ENCODE measurements at places on chromosomes 1 and 21.

- no peak for DNase-seq
These were observed 440 bp upstream of the LENEP start for GRCh38 chr1:154992721-154993571.

- no peak for DNase-seq
These were observed 681.7 kb upstream of the PTBP2 start for GRCh38 chr1:96039910-96040309.

DNA sequence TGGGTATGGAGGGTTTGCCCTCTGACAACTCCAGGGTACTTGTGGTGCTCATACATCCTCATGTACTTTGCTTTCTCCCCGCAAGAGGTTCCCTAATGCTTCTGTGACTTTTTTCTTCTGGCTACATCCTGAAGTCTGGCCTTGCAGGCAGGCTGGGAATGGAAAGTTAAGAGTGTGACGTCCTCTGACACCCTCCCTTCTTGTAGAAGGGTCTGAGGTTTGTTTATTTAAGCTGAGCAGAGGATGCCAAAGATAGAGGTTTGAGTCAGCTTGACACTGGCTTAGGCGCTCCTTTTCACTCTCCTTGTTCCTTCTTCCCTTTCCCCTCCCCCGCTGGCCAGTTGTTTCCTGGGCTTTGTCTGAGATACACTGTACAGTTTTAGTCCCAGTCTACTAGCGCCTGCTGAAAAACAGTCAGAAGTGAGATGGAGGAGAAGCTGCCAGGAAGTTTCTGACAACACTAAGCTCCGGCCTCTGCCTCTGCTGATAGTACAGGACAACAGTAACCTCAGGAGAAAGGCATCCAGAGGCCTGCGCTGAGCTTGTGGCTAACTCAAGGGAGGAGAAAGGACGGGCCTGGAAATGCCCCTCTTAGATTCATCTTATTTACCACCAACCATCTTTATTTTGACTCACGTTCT lies at the start of gene MACF1:
TSS of gene MACF1 (plus strand) at position 255 of the 641 bp plus-strand sequence. CDS start at position 583, 328 bp downstream.
- DNase-seq: no peak

DNA sequence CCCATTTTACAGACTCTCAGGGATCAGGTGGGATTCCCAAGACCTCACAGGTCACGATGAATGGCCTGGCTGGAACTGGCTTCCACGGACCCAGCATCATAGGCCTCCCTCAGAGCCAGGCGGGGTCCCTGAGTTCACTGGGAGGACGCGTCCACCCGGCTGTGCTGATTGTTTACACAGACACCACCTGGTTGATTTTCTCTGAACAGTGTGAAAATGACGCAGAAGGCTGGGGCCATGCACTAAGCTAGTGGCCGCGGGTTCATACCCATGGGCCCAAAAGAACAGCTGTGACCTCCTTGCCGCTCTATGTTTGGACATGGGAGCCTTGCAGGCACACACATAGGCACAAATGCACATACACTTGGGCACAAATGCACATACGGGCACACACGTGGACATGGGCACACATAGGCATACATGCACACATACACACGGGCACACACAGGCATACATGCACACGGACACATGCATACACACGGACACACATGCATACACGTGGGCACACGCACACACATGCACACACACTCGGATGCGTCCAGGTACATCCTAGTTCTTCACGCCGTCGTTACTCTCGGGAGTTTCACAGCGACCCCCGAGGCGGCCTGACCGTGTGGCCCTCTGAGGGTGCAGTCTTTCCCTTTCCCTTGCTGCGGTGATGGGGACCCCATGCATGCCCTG lies 23.2 kb downstream of the CSTB start:
- DNase-seq: no peak

DNA sequence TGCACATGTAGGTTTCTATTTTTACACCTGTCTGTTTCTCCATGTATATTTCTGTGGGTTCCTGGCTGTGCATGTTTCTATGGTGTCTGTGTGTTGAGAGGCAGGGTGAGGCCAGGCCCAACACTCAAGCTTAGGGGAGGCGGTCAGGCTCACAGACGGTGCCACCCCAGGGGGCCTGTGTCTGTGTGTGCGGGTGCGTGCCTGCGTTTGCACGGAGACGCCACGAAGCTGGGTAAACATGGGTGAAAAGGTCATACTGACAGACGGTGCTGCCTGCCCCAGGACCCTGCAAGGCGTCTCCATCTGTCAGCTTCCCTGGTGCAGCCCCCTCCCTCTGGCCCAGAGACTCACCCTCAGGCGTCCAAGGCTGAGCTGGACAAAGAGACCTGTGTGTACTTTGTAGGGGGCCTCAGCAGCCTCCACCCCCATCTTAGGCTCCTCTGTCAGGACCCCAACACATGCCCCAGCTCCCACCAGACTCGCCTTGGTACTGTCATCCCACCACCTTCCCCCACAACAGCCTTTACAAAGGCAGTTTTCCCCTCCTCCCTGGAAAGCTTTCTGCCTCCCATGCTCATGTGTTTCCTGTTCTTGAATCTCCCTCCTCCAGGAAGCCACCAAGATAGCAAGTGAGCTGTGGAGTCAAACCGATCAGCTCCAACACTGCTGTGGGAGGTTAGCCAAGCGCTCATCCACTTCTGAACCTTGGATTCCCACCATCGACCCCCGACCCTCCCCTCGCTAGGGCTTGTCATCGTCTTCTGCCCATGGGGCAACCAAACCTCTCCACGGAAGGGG lies 34.1 kb downstream of the PTPRF start:
- DNase-seq: no peak

- DNase-seq: no peak
These were observed 3.2 kb downstream of the FCRL2 start for GRCh38 chr1:157773493-157774350.

DNA sequence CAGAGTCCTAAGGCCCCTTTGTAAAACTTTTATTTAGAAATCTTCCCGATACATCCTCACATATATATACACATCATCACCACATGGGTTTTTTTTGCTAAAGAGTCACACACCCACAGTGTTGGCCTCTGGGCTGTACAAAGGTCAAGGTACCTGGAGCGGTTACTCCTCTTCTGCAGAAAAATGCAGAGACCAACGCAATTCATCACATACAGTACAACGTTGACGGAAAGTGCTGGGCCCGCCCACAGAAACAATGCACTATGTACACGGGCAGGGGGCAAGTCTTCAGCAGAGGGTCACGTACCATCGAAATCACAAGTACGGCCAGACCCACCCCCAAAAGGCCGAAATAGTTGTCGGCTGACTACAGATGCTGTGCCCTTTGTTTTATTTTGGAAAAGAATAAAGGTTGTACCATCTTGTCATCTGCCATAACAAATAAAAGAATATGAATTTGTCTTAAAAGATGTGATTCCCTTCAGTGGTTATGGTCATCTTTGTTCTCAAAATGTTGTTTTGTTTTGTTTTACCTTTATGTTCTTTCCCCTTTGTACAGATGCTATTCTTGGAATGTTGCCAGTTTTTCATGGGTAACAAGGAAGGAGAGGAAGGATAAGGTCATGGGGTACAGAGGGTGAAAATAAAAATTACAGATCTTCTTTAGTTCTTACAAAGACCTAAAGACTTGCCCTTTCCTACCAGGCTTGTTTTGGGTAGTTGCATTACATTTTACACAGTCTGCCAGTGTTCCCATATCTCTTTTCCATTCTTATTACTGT lies 15.6 kb downstream of the TAL1 start:
- no peak for DNase-seq

- DNase-seq: no peak
These were observed 70.8 kb upstream of the MPC2 start for GRCh38 chr1:168007691-168008090.

DNA sequence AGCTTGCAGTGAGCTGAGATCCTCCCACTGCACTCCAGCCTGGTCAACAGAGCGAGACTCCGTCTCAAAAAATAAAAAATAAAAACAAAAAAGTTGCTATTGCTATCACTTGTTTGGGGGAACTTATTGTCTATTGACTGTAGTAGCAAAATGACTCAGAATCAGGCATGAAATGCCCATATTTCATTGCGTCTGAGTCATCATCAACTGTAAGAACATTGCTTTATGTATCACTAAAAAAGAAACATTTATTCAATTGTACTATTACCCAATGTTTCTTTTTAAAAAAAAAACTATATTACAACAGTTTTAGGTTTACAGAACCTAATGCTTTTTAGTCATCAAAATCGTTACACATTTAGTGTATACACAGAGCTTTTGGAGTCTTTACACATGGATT lies 91.0 kb upstream of the FMN2 start:
- no peak for DNase-seq

- no peak for DNase-seq
These were observed 112.6 kb downstream of the LRIG2 start for GRCh38 chr1:113185463-113186104.

GRCh38 chr1:97824200-97824599 lies 96.6 kb downstream of the DPYD start:
- no peak for DNase-seq

GRCh38 chr1:56797065-56797685 lies 22.0 kb downstream of the FYB2 start:
- no peak for DNase-seq

- DNase-seq: no peak
These were observed 131.6 kb downstream of the RRAGC start for GRCh38 chr1:38727684-38728584.

DNA sequence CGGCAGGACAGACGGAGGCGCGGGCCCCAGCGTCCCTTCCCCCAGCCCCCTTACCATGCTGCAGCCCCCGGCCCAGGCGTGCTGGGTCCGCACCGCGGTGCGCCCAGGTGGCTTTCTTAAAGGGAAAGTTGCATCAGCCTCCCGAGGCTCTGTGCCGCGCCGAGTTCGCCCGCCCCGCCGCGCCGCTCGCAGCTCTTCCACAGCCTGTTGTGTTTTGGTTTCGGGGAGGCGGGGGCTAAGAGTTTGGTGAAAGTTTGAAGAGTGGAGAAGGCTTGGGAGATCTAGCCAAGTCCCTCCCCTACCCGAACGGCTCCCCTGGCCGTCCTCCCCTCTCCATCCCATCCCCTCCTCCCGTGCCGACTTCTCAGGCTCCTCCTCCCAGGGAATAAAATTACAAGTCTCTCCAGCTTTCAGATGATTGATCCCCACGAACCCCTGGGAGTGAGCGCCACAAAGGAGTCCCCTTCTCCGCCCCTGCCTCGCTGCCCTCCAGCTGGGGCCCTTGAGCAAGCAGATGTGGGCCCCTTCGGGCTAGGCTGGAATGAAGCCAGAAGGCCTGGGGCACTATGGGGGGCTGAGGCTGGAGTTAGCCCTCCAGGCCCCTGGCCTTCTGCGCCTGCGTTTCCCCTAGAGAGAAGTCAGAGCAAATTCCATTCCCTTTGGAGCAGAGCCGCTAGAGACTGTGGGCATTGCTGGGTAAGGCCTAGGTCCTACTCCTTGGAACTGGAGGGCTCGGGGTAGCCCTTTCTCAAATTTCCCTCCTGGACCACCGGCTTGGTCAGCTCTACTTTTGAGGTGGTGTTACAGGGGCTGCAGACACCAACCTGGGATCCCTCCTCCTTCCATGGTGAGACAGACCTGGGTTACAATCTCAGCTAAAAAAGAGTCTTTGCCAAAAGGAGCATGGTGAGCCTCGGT lies at the start of gene SLC6A9:
TSS of gene SLC6A9 (minus strand) at position 211 of the 918 bp plus-strand sequence. CDS start 7,185 bp downstream, outside the sequence.
- DNase-seq: no peak

DNA sequence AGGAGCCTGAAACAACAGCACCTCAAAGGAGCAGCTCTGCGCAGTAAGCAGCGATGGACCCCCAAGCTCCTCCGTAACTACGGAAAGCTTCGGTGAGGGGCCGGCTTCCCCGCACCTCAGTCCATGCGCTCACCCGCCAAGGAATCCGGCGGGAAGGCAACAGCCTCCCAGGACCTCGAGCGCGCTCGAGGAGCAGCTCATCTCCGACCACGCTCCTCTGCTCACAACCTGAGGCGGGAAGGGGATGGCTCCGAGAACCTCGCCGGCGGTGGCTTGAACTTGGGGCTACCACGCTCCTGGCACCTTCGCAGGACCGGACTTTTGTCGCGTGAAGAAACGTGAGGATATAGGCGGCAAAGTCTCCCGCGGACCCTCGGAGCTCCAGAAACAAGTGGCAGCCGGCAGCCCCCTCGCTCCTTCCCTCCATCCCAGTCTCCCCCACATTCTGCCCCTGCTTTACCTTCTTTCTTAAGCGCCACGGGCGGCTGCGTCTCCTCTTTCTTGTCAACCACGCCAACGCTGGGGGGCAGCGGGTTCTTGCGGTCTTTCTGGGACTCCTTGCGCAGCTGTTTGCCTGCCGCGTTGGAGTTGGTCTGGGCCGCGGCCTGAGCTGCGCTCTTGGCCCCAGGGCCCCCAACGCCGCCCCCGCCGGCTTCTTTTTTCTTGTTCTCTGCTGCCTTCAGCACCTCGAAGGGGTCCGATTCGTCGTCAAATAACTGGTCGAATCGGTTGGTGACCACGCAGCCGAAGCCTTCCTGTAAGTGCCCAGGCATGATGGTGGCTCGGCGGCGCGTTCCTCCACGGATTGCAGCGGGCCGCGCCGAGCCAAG lies 459 bp downstream of the SERBP1 start:
- DNase-seq: no peak

DNA sequence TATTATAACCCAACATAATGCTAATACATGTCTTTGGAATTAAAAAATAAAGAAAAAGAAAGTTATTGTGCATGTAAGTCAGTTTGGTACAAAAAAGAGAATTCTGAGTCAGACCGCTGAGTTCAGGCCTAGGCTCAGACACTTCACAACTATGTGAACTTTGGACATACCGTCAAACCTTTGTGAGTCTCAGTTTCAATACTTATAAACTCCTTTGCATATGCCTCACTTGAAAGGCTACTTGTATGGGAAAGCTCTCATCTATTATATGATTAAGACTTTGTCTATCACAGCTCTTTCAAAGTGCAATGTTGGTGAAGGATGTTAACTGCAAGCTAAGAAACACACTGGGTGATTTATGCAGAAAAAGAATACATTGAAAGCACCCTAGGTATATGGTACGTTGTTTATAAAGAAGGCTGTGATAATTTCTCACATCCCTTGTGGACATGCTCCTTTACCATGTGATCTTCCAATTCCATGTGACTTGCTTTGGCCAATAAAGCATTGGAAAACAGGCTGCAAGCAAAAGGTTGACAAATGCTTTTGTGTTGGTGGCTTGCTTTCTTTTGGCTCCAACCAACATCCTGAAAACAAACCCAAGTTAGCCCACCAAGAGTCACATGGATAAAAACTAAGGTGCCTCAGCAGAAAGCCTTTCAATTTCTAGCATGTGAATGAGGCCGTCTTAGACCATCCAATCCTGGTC lies 49.6 kb downstream of the INTS7 start:
- peak; percentile 11 for DNase-seq

GRCh38 chr1:32919811-32920733 lies 18.9 kb upstream of the TMEM54 start:
- DNase-seq: no peak
